ENCODE measurements at places on chromosomes 6 and 20. TPM values are rescaled to one million over a fixed set of nuclear protein-coding genes. Genes with fewer than 3 reads are reported as not detected.

DNA sequence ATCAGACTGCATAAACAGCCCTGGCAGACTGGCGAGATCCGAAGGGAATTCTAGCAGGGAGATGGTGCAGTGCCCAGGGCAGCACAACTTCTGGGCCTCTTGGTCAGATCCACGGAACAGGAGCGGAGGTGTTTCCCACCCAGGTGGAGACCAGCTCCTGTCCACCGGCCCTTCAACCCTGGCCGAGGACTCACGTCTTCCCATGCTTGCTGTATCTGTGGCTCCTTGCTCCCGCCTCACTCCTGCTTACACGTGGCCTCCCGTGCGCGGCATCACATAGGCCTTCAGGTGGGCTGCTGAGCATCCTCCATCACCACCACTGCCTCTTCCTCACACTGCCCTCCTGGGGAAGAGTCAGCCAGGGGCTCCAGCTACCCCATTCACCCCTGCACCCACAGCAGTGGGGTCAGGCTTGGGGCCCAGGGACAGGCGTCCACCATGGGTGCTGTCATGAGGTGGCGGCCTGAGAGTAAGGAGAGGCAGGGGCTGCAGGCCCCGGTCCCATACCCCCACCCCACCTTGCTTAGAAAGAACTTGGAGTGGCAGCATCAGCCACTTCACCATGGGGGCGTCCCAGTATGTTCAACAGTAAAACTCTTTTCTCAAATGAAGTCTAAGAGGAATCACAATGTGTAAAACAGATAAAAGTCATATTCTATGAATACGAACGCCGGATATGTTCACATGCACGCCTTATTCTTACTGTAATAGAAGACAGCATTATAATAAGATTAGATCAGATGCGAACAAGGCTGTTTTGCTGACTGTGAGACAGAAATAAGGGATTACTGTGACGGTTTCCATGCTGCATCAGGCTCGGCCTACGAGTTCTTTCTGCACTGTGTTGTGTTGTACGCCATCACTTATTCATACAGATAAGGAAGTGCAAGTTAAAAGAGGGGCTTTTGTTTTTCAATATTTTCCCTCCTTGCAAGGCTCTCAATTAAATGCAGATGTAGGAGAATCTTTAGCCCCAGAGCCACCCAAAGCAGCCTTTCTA lies 165.4 kb downstream of the GRM4 start:
- DNase-seq: no peak

- DNase-seq: no peak
Measured at GRCh38 chr20:41892031-41892430, 273.9 kb upstream of the CHD6 start.

- DNase-seq: no peak
Measured at GRCh38 chr20:32487381-32487780, 97.8 kb downstream of the NOL4L start.

The COL9A3 gene
- 1.8 TPM for total RNA-seq

The VARS2 gene
- total RNA-seq: 22.6 TPM

All from glomerular endothelial cell (primary cell).